Activated T-cell treated with anti-CD3 and anti-CD28 coated beads for 1 hour (primary cell): ENCODE measurements at places on chromosomes 3 and 15.

DNA sequence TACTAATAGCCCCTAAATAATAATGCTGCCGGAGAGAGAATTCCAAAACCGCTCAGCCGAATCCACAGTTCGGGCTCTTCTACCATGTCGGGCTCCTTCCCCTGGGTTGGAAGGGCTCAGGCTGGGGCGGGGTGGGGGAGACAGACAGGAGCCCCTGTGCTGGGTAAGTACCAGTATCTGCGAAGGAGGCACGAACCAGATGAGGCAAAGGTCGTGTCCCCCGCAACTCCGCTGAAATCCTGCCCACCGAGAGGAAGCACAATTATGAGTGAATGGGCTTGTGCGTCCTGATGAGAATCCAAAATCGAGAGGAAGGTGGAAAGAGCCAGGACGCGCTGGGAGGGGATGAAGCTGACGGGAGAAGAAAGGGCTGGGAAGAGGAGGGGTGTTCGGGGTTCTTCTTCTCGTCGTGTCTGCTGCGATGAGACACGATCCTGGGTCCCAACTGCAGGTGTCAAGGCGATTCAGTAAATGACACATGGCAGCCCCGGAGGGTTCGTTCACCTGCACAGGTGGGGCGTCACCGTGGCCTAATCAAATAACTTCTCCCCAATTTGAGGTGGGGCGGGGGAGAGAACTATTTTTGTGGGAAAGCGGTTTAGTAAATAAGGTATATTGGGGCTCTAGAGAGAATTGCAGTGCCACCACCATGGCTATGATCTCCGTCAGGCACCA is 707 bp upstream of the FAM81A start:
- no peak for DNase-seq

DNA sequence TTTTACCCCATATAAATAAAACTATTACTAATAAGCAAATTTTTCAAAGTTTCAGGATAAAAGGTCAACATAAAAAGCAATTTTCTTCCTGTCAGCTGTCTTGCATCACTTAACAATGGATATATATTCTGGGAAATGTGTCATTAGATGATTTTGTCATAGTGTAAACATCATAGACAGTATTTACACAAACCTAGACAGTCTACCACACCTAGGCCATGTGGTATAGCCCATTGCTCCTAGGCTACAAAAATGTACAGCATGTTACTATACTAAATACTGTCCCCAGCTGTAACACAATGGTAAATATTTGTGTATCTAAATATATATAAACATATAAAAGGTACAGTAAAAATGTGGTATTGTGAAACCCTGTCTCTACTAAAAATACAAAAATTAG is 156.7 kb downstream of the ANO10 start:
- no peak for DNase-seq

- no peak for DNase-seq
Observed at GRCh38 chr3:61740494-61740893, 179.1 kb downstream of the PTPRG start.

DNA sequence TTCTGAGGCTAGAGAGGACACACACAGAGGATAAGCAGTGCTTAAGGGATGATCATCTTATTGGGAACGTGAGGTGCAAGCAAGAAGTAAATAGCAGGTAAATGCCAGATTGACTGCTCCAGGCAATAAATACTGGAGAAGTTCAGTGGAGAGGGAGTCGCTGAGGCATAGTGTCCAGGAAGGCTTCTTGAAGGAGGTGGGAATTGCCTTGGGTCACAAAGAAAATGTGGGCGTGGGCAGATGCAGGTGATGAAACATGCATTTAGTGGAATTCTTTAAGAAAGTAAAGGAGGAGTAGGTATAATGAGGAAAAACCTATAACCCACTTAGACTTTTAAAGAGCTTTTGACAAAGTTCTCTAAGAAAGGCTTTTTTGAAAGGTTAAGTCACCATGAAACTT is 7.4 kb upstream of the SEMA5B start:
- no peak for DNase-seq

GRCh38 chr3:12120374-12121140 is 38.2 kb downstream of the TIMP4 start:
- no peak for DNase-seq

GRCh38 chr3:69232482-69232881 is 110.1 kb upstream of the LMOD3 start:
- no peak for DNase-seq

DNA sequence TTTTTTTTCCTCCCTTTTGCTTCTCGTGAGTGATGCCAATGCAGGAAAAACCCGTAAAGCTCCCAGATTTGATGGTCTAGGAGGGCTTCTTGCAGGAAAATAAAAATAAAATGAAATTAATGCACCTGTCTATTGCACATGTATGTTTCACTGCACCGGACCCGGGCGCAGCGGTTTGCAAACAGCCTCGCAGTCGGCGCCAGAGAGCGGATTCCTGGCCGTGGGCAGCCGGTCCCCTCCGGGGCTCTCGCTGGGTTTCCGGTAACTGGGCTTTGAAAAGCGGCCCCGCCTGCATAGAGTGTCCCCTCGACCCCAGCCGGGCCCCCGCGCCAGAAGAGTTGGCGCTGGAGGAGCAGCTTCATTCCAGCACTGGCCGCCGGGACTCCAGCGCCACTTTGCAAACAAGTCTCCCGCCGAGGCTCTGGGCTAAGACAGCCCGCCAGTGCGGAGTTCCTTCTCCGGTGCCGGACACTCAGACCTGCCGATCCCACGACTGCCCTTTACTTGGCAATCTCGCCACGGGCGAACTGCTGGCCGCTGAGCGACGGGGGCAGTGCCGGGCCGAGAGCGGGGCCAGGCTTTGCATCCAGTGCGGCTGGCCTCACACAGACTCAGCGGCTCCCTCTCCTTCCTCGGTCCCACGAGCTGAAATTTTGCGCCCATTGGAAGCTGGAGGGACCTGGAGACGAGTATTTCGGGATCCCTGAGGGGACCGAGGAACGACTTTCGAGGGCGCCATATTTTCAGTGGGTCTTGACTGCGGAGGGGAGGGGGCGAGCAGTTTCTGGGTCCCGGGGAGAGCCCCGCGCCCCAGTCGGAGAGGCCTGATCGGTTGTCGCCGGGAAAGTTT is 225.9 kb upstream of the C2CD4B start:
- DNase-seq = peak; percentile 2

DNA sequence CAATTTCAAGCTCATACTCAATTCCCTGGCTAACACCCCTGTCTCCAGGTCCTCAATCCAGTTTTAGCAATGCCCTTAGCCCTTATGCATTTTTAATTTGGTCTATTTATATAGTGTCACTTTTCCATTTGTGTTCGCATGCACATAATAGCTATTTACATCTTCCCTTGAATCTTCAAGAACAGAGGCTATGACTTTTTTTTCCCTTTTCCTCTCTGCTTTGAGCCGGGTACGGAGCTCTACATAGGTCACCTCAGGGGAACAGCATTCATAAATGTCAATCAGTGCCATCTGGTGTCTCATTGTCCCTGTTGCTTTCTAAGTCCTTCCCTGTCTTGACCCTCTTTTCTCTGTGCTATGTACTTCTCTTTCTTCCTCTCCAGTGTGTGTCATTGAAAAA is 26.5 kb upstream of the ACTC1 start:
- no peak for DNase-seq

DNA sequence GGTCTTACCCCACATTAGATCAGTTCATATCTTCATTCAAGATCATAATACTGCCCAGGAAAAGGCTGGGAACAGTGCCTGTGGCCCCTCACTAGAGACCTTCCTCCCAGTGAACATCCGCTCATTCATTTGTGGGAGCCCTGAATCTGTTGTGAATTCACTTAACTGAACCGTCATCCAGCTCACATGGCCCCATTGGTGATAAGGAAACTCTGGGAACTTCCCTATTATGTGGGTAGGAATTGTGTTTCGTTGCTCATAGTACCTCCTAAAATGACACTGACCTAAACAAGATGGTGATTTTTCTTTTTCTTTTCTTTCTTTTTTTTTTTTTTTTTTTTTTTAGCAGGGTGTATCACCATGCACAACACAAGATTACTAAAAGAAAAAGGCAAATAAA is 6.8 kb upstream of the MESP2 start:
- DNase-seq = no peak

- no peak for DNase-seq
Observed at GRCh38 chr3:61236556-61236955, 14.7 kb downstream of the FHIT start.

GRCh38 chr3:10268930-10269329 is 20.7 kb downstream of the TATDN2 start:
- no peak for DNase-seq

DNA sequence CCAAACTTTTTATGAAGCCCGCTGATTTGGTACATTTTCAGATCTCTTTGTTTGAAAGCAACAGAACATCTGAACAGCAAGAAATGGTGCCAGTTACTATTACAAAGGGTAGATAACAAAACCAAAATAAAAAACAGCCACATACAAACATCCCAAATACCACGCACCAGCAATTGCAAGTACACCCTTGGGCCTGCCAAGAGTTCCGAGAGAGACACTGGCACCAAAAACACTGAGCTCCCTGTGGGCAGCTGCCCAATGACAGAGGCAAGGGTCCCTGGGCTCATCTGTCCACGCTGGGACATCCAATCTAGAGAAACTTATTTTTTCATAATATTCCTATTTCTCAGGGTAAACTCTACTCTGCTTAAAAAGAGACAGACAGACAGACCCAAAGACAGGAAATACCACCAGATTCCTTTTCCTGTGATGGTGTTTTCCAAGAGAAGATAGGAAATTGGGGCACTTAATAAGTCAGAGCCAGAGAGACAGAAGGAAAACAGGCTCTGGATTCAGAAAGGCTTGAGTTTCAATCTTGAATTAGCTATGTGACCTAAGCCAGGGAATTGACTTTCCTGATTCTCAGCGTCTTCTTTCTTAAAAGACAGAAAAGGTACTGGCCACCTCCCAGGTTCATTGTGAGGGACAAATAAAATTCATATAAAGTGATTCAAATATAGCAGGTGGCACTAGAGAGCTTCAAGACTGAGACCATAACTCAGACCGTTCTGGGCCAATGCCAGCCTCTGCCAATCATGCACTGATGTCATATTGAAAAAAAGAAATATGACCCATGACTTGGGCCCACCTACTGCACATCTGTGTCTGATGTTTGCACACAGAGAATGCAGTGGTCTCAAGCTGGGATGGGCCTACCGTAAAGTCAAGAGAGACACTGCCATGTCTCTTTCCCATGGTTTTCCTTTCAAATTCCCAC is 61.3 kb downstream of the FOXP1 start:
- no peak for DNase-seq

DNA sequence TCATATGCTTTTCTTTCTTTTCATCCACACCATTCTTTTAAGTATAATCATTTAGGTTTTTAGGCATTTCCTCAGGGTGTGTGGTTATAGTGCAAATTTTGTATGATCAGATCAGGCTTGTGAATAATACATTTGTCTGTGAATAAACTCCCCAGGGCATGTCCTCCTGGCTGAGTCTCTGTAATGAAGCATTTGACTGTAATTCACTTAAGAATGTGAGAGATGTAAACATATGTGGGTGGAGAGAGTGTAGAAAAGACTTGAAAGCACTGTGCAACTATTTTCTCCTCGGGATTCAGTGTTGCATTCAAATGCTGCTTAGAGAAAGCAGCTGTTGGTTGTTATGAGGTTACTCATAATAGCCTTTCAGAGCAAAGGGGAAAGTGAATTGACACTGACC is 996.5 kb downstream of the TUSC7 start:
- DNase-seq = no peak

DNA sequence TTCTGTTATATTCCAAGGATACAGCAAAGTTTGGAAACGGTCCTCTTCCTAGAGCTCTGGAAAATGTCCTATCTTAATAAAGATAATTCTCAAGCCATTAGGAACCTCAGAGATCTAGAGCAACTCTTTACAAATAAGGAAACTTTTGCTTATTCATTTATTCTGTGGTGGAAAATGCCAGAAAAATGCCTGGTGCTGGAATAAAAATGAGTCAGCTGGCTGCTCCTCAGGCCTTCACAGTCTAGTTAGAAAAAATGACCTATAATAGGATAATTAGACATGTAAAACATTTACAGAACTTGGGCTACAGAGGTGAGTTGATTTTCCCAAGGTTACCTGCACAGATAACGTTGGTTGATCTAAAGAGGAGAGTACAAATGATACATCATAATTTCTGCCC is 372.5 kb downstream of the NLGN1 start:
- no peak for DNase-seq

- no peak for DNase-seq
Observed at GRCh38 chr15:62807539-62808130, 234.9 kb upstream of the TPM1 start.

DNA sequence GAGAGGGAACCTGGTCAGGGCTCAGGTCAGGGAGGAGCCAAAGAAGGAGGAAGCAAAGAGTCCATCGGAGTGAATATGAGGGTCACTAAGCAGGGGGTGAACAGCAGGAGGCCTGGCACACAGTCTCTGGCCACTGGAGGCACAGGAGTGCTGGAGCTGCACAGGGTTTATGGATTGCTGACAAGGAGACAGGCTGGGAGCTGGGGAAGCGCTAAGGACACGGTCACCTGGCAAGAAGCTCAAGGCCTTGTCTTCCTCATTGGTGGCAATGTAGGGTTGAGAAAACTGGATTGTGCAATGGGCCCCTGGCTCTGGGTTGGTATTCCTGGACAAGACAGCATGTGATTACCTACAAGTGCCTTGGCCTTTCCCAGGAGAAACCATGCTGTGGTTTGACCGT is 5.8 kb upstream of the CAMP start:
- DNase-seq = no peak

DNA sequence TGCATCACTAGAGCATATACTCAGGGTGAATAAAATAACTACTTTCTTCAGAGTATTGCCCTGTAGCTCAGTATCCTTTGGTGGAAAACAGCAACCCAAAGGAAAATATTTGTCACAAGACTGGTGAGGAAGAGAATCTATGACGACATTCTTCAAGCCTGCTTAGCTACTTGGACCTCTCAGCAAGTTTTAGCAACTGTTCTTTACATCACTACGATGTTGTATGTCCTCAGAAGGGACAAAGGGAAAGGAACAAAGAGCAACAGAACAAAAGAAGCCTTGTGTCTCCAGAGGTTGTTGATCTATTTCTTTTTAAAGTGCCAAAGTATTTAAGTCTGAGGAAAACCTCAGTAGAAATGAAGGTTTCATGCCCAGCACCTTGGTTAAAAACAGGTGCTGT is 746.7 kb downstream of the NAALADL2 start:
- DNase-seq = no peak

DNA sequence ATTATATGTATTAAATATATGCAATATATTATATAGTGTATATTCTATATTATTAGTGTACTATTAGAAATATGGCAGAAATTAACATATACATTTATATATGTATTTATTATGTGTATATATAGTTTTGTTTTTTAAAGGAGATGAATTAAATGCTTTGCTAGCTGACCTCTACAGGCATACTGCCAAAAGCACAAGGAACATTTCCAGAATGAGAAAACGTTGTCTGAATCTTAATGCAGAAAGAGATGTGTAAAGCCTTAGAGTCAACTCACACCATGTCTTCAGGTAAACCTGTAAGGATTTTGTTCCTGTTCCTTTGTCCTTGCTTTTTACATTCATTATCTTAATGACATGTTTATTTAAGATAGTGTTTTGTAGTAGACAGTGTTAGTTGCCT is 111.9 kb downstream of the ST8SIA2 start:
- DNase-seq = no peak

- no peak for DNase-seq
Observed at GRCh38 chr3:162295323-162295983, 798.8 kb downstream of the OTOL1 start.
